ENCODE measurements at places on chromosomes 12 and 14.

DNA sequence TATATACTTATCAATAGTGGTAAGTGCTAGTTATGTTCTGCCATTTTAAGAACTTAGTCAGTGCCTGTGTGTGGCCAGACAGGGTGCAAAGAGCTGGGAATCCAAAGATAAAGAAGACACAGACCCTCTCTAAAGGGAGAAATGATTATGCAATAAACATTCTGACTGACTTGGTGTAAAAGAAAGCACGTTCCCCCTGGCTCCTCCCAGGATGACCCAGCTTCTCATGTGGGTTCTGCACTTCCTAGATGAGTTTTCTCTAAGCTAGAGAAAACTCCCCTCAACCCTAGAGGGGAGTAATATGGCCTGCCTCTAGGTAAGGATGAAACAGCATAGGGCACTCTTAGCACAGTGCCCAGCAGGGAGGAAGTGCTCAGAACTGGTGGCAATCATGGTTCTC, 231.2 kb downstream of the VRK1 start:
- DNase-seq: no peak

DNA sequence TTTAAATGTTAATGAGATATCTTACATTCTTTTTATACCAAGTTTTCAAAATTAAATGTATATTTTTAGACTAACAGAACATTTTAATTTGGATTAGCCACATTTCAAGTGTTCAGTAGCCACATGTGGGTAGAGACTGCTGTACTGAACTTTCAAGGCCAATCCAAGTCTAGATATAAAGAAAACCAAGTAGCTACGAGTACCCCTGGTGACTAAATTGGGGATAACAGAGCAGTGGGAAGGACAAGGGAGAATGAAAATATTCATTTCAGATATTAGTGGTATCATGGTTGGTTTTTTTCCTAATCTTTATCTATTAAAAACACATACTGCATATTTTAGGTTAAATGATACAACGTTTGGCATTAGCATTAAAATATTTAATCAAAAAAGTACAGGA, 69.4 kb upstream of the RHOJ start:
- no peak for DNase-seq

- no peak for DNase-seq
Observed at GRCh38 chr12:42921741-42922504, 332.4 kb upstream of the PRICKLE1 start.

- DNase-seq: no peak
Observed at GRCh38 chr12:19908830-19909229, 459.5 kb upstream of the PDE3A start.

DNA sequence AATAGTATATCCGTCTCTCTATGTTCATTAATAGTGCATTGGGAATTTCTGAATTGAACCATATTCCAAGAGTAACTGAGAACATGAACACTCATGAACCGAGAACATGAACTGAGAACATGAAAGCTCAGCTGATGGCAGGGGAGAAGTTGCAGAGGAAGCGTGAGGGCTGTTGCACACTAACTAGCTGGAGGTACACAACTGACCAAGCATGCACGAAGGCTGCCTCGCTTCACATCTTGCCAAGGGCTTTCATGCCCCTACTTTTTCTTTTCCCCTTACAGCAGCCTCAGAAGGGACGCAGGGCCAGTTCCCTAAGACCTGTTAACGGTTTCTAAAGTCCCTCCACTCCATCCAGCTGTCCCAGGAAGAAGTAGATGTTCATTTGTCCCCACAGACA, 4.3 kb downstream of the RNASE1 start:
- DNase-seq: no peak

- no peak for DNase-seq
Observed at GRCh38 chr14:99644035-99644587, 818 bp upstream of the HHIPL1 start.

GRCh38 chr12:131565267-131566015, 145.4 kb upstream of the SFSWAP start:
- no peak for DNase-seq

GRCh38 chr14:68506645-68507419, 286.0 kb downstream of the ZFP36L1 start:
- DNase-seq: no peak

- DNase-seq: no peak
Observed at GRCh38 chr14:22521449-22522239, 67.4 kb downstream of the DAD1 start.

DNA sequence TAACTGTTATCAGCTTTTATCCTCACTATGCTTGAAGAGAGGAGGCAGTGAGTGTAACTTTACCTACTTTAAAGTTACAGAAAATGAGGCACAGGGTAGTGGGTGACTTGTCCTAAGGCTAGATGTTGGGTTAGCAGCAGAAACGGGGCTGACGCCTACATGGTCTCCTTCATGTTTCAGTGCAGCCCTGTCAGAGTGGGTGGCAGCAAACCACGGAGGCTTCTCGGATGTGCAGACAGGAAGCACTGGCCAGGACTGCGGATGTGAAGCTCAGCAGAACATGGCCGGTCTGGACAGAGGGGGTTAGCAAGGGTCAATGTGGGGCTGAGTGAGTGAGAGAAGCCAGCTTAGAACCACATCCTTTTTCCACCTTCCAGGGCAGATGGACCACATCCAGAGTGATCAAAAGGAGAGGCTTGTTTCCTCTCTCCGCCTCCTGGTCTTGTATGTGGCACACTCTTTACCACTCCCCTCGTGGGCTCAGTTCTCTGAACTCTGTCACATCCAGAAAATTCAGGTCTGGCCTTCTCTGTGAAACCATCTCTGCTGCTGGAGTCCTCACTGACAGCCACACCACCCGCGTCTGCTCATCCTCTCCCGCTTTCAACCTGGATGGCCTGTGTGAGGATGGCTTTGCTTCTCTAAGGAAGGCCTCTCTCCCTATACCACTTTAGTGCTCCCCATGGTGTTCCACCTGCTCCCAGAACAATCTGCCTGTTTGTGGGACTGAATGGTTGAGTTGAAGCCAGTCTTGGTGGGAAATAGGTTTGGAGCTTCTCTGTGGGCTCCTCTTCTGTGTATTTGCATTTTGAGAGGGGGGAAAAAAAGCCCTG, 14.1 kb downstream of the SUSD6 start:
- DNase-seq: no peak

DNA sequence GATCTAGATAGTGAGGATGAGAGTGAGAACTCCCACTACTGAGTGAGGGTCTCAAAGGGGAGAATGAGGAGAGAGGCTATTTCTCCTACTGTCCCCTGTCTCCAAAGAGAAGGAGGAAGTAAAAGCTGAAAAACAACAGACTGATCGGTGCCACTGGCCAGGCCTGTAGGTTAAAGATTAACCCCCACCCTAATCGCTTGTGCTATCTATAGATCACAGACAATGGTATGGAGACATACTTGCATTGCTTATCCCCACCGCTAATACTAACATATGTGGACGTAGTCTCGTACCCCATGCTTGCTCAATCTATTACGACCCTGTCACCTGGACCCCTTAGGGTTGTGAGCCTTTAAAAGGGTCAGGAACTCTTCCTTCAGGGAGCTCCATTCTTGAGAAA, 777.9 kb upstream of the TMEM132C start:
- DNase-seq: no peak

DNA sequence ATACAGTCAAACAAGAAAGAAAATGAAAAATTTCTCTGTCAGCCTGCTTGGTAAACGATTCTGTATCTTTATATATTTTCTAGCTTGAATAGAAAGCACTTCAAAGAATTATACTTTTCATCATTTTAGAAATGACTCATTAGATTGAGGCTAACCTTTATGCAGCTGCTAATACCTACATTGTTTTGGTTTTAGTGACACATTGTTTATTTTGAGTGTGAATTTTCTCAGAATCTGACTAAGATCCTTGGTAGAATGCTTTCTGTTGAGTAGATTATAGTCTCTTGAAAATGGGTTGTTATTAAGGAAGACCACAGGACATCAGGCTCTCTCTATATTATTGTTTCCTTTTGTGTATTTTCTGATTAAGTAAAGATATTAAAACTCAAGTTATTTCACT, at the start of gene PMCH:
Gene PMCH, minus strand, starts transcription at position 45 of the 400 bp plus-strand sequence. CDS start 63 bp downstream, outside the sequence.
- DNase-seq: no peak

- no peak for DNase-seq
Observed at GRCh38 chr12:981176-981828, 9.7 kb upstream of the ERC1 start.

DNA sequence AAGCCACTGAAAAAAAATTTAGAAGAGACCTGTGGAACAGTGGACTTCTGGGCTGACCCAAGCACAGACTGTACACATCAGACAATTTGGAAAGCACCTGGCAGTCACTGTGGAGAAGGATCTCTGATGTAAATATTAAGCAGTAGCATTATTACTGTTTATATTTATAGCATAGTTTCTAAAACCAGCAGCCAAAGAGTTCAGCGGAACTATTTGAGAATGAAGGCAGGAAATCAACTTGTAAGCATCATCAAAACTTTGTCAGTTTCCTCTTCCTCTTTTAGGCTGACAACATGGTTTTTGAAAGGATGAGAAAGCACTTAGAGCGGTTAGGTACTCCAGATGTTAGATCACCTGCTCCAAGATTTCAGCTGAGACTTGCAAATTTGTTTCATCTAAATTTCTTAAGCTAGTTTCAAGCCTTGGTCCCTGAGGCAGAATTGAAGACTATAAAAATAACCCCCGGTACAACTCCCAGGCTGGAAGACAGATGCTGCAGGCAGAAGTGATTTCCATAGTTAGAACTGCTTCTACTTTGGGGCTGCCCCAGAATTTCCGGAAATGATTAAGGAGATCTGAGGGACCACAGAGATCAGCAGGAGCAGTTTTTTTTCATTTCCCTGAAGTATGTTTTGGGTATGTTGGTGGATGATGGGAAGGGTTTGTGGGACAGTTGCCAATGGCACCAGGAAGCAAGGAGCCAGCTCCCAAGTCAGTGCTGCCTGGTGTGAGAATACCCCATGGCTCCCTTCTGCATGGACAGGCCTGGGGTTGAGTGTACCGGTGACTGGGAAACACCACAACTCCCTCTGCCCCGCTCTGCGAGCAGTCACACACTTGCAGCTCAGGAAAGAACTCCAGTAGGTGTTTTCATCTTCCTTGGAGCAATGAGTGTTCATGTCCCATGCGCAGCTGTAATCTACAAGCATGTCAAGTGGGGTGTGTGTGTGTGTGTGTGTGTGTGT, 354.5 kb downstream of the NUAK1 start:
- DNase-seq: no peak

DNA sequence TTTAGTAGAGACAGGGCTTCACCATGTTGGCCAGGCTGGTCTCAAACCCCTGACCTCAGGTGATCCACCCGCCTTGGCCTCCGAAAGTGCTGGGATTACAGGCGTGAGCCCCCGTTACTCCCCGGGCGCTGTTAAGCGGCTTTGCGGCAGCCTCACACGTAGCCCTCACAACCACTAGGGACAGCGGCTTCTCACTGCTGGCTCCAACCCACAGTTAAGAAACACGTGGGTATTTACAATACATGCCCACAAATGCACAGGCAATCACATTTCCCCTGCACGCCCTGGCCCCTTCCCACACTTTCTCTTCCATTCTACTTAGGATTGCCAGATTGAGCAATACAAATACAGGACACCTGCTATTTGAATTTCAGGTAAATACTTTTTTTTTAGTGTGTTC, 37.0 kb upstream of the EIF5 start:
- DNase-seq: no peak

GRCh38 chr12:53068811-53069585, 10.2 kb downstream of the SPRYD3 start:
- no peak for DNase-seq

All from GOT3 (cell line).